ENCODE measurements at places on chromosomes 11 and 22.

DNA sequence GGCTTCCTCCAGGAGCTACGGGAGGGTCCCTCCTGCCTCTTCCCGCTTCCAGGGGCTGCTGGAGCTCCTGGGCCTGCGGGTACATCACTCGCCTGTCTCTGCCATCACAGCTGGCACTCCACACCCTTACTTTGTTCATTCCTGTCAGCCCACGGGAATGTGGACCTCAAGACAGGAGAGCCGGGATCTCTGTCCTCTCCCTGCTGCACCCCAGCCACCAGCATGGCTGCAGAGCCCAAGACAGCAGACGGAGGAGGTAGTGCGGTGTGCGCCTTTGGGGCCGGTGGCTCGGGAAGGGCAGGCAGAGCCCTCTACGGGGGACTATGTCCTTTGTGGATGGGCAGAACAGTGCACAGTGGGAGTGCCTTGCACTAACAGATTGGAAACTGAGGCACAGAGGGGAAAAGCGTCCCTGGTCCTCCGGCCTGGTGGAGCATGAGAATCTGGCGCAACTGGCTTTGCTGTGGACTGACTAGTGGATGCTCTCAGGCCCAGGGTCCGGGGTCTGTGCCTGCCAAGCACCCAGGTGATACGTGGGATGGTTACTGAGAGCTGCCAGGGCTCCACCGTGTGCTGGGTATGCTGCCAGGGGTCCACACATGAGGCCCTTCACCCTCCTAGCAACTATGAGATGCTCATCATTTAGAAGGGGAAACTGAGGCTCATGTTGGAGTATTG, 47.3 kb downstream of the IGF2 start:
- no peak for DNase-seq

DNA sequence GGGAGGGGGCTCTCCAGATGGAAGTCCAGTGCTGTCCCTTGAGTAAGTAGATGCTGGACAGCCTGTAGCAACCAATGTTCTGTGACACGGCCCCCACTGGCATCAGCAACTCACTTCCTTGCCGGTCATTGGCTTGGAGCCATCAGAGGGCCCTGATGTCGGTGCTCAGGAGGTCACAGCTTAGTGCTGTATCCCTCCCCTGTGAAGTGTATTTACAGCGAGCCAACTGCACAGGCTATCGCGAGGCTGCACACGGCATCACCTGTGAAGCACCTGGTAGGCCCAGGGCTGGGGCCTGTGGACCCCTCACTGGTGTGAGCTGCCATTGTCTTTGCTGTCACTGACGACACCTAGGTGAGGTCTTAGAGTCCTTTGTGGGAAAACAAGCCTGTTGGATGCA, 13.4 kb upstream of the ACR start:
- no peak for DNase-seq

- DNase-seq, result no peak
Measured at GRCh38 chr22:27576815-27577573, 224.6 kb downstream of the MN1 start.

GRCh38 chr11:117668321-117668751, 128.7 kb downstream of the DSCAML1 start:
- no peak for DNase-seq

DNA sequence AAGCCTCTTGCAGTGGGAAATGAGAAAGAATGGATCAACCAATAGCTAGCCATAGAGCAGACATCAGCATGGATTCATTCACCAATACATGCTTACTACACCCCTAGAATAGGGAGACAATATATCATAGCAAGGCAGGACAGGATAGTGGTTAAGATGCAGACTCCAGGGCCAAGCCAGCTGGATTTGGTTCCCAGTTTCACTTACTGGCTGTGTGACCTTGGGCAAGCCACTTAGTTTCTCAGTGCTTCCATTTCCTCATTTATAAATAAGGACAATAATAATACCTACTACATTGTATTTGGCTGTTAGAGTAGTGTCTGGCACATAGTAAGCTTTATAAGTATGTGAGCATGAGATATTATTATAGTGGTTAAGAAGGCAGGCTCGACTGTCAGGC, 7.1 kb downstream of the DCHS1 start:
- no peak for DNase-seq

GRCh38 chr11:88377144-88377543, 39.6 kb upstream of the CTSC start:
- no peak for DNase-seq

Measured in Jurkat, Clone E6-1 (cell line).